ENCODE measurements at places on chromosomes 4 and X. TPM values are rescaled to one million over a fixed set of nuclear protein-coding genes. Genes with fewer than 3 reads are reported as not detected.

DNA sequence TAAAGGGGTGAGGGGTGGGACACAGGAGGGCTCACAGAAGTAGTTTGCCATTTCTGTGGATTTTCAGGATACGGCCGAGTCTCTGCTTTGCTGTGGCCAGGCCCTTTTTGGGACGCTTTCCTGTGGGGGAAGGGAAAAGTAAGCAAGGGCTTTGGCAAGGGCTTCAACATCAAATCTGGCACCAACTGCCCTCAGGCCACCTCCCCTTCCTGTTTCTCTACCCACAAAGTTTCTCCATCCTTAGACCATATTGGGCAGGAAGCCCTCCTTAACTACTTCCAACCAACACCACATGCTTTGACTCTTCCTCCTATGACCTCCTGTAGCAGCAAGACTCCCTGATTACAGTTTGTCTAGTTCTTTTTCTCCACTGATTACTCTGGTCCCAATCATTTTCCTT, 105.1 kb downstream of the PHF8 start:
- no peaks in the 10 kb centered on the region for H3K4me1 ChIP-seq
- peaks cover 18% of the 10 kb centered on the region for H3K36me3 ChIP-seq
- H3K27ac ChIP-seq, result no peak overlapping the region
- DNase-seq, result no peak
- H3K4me3 ChIP-seq, result no peak overlapping the region

DNA sequence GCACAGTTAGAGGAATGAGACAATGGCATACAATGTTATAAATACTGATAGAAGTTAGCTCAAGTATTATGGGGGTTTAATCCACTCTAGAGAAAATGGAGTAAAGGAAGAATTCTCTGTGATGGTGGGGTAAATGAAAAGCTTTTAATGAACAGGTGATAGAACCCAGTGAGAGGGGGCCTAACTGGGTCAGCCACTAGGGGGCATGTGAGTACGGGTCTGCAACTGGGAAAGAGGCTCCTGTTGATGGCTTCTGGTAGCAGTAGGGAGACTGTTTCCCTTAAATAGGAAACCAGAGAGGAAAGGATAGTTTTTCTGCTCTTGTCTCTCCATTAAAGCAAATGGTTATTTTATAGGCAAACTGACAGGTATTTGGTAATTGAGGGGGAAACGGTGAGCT, 132.8 kb upstream of the GPR101 start:
- H3K4me3 ChIP-seq, result no peak overlapping the region
- H3K27me3 ChIP-seq, result peaks cover 5% of the 10 kb centered on the region
- H3K27ac ChIP-seq, result no peak overlapping the region
- no peak for DNase-seq
- no peaks in the 10 kb centered on the region for H3K4me1 ChIP-seq

DNA sequence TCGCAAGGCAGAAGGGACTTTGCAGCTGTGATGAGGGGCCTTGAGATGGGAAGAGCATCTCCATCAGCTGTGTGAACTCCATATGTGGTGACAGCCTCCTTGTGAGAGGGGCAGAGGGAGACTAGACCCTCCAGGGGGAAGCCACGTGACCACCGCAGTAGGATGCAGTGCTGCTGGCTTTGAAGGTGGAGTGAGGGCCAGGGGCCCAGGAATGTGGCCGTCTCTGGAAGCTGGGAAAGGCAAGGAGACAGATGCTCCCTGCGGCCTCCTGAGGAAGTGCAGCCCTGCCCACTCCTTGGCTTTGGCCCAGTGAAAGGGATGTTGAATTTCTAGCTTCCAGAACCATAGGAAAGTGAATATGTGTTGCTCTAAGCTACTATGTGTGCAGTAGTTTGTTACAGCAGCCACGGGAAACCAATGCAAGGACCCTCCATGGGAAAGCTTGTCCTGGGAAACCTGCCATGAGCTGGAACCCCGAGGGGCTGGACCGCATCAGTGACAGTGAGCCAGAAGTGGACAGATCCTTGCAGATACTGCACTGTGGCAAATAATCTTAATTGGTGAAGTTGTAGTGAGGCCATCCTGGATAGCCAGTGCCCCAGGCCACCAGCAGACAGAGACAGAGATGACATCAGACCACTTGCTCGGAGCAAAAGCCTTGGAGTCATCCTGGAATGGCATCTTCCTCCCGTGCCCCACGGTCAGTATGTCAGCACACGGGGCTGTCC, 35.4 kb upstream of the SORCS2 start:
- no peaks in the 10 kb centered on the region for H3K36me3 ChIP-seq
- no peaks in the 10 kb centered on the region for H3K27me3 ChIP-seq
- DNase-seq, result peak; percentile 74
- H3K27ac ChIP-seq, result no peak overlapping the region
- no peak overlapping the region for H3K4me3 ChIP-seq

DNA sequence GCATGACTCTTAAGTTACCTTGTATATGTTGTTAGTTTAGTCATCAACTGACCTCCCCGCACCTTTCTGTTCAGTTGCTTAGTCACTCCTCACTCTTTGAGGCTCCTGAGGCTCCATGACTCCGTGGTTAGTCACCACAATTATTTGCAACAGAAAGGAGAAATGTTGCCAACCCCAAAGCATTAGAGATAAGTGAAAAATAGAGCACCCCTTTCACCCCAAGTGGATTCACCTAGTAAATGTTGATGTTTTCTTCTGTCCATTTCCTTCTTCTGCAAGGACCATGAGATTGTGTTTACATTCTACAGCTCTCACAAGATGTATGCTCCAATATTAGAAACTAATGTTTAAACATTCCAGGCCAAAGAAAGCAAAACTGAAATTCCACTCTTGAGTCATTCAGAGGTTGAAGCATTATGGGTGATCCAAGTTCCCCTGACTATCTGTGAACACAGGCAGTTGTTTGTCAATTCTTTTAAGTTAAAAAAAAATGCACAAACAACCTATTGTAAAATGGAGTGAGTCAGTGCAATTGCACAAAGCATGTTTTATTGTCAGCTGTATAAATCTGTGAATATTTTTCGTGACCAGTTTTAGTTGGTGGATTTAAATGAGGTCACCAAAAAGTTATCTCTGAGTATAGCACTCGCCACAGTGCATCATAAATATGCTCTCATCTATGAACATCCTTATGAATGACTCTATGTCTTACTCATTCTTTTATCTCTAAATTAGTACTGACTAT, 552.4 kb upstream of the MAGEB2 start:
- H3K36me3 ChIP-seq, result no peaks in the 10 kb centered on the region
- peaks cover 4% of the 10 kb centered on the region for H3K27me3 ChIP-seq
- no peak overlapping the region for H3K27ac ChIP-seq
- DNase-seq, result peak; percentile 33
- no peak overlapping the region for H3K4me3 ChIP-seq

Gene HPGDS
- 3.4 TPM for total RNA-seq

GRCh38 chrX:118847676-118848075, 24.1 kb downstream of the ZCCHC12 start:
- peak; percentile 78 for DNase-seq

DNA sequence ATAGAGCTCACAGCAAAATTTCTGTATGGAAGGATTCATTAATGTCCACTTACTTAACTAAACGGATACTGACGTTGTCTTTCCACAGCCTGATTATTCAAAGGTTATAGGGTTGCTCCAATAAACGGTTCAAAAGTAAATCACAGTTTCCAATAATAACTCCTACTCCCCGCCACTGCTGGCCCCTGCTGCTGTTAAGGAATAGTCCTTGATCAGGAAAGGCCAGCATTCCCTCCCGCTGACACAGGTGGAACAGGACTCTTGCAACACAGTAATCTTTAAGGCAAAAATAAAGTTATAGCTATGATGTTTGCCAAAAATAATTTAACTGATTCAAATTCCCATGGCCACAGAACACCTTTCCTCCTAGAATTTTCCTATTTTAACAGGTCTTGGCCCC, 53.9 kb downstream of the FAT1 start:
- H3K36me3 ChIP-seq, result peaks cover 8% of the 10 kb centered on the region
- H3K4me1 ChIP-seq, result peaks cover 14% of the 10 kb centered on the region
- no peak for DNase-seq
- H3K4me3 ChIP-seq, result no peak overlapping the region
- H3K27me3 ChIP-seq, result no peaks in the 10 kb centered on the region

- H3K27me3 ChIP-seq, result no peaks in the 10 kb centered on the region
- peak; percentile 69 for DNase-seq
- H3K4me1 ChIP-seq, result peaks cover under 1% of the 10 kb centered on the region
- H3K4me3 ChIP-seq, result no peak overlapping the region
- H3K27ac ChIP-seq, result no peak overlapping the region
- H3K36me3 ChIP-seq, result no peaks in the 10 kb centered on the region
Measured at GRCh38 chrX:53281963-53282695, 745 bp upstream of the IQSEC2 start.

- no peak overlapping the region for H3K27ac ChIP-seq
- H3K36me3 ChIP-seq, result no peaks in the 10 kb centered on the region
- H3K4me1 ChIP-seq, result no peaks in the 10 kb centered on the region
Measured at GRCh38 chr4:80407246-80407645, 71.7 kb downstream of the CFAP299 start.

DNA sequence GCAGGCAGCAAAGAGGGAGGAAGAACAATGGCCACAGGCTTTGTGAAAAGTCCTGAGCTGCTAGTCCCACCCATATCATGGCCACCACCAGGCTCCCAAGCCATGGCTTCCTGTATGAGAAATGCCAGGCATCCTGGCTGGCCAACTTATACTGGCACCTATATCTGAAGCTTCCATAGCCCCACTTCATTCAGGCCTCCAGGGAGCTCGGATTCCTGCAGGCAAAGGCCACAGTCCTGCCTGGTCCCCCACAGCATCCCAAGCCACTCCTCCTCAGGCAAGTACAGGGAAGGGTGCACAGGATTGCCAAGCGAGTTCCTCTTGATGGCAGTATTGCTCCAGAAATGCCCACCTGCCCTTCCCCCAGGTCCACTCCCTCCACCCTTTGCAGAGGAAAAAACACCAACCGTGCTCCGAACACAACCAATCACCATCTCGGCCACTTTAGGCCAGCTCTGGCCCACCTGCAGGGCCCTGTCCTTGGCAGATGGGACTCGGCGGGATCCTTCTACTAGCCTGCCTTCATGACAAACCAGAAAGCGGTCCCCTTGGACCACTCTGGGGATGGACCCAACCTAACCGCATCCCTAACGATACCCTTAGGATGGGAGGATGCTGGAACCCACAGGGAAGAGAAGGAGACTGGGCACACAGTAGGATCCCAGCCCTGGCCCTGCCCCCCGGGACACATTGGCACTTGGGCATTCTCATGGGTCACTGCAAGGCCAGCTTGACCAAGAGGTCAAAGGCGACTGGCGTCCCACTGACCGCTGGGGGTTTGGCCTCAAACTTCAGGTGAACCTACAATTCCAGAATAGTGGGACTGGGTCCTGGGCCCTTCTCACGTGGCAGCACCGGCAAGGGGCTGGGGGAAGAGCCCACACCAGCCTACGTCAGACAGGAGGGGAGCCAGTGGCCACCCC, 220.4 kb upstream of the AGTR2 start:
- DNase-seq, result no peak
- H3K4me1 ChIP-seq, result no peaks in the 10 kb centered on the region
- peaks cover 19% of the 10 kb centered on the region for H3K27me3 ChIP-seq
- no peaks in the 10 kb centered on the region for H3K36me3 ChIP-seq
- H3K4me3 ChIP-seq, result no peak overlapping the region

Gene PTTG2
- total RNA-seq, result not detected

GRCh38 chr4:113556382-113557134, 205.0 kb downstream of the CAMK2D start:
- H3K27ac ChIP-seq, result peak overlapping the region; percentile 82
- H3K4me3 ChIP-seq, result no peak overlapping the region
- peak; percentile 65 for DNase-seq
- no peaks in the 10 kb centered on the region for H3K27me3 ChIP-seq

DNA sequence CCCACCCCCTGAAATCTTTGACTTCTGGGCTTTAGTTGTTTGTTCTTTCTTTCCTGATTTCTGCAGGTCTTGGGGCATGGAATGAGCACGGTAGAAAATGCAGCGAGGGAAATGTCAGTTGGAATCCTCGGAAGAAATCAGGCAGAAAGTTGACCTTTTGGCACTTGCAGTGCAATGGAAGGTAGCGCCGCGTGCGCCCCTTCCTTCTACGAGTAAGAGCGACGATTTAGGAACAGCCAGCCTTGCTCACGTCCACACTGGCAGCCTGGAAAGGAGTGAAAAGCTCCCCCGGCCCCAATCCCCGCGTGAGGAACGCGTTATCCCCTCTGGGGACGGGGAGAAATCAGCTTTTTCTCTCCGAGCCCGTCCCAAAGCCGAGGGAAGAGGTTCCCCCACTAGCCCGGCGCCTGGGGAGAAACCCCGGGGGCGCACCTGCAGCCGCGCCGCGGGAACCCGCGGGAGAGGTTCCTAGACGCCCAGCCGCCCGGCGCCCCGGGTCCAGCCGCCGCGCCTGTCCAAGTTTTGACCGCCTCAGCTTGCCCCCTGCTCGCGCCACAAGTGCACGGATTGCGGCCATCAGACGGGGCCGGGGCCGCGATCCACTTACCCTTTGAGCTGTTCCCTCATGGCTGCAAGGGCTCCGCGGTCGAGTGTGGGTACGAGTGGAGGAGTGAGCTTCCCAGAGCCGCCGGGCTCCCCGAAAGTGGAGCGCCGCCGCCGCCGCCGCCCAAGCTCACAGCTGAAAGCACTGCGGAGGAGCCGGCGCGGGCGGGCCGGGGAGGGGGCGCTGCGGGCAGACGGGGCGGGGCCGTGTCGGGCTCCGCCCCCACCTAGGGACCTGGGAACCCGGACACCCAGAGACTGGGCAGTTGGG, 194.6 kb upstream of the FTHL17 start:
- peak; percentile 33 for DNase-seq
- H3K27ac ChIP-seq, result peak overlapping the region; percentile 49
- no peaks in the 10 kb centered on the region for H3K4me1 ChIP-seq
- H3K36me3 ChIP-seq, result no peaks in the 10 kb centered on the region

GRCh38 chr4:169492436-169493163, 119.8 kb downstream of the NEK1 start:
- H3K27ac ChIP-seq, result no peak overlapping the region
- peak; percentile 39 for DNase-seq

GRCh38 chr4:76745240-76745639, 152.7 kb downstream of the SOWAHB start:
- peaks cover 3% of the 10 kb centered on the region for H3K4me1 ChIP-seq
- no peak overlapping the region for H3K27ac ChIP-seq
- no peaks in the 10 kb centered on the region for H3K27me3 ChIP-seq
- DNase-seq, result no peak
- H3K36me3 ChIP-seq, result no peaks in the 10 kb centered on the region

- no peak overlapping the region for H3K27ac ChIP-seq
- H3K4me3 ChIP-seq, result no peak overlapping the region
- DNase-seq, result no peak
- no peaks in the 10 kb centered on the region for H3K4me1 ChIP-seq
- H3K36me3 ChIP-seq, result no peaks in the 10 kb centered on the region
Measured at GRCh38 chrX:152925835-152926234, 28.0 kb downstream of the ZNF185 start.

- no peaks in the 10 kb centered on the region for H3K4me1 ChIP-seq
- H3K27me3 ChIP-seq, result no peaks in the 10 kb centered on the region
- no peak for DNase-seq
- H3K36me3 ChIP-seq, result no peaks in the 10 kb centered on the region
- no peak overlapping the region for H3K4me3 ChIP-seq
Measured at GRCh38 chr4:160202802-160203201, 1099.9 kb downstream of the RAPGEF2 start.

GRCh38 chr4:153643406-153644383, 40.4 kb upstream of the TLR2 start:
- no peaks in the 10 kb centered on the region for H3K36me3 ChIP-seq
- no peak for DNase-seq
- H3K27ac ChIP-seq, result no peak overlapping the region
- H3K4me1 ChIP-seq, result no peaks in the 10 kb centered on the region
- no peaks in the 10 kb centered on the region for H3K27me3 ChIP-seq

- H3K36me3 ChIP-seq, result no peaks in the 10 kb centered on the region
- no peaks in the 10 kb centered on the region for H3K27me3 ChIP-seq
- no peak overlapping the region for H3K4me3 ChIP-seq
- no peaks in the 10 kb centered on the region for H3K4me1 ChIP-seq
- DNase-seq, result peak; percentile 31
- no peak overlapping the region for H3K27ac ChIP-seq
Measured at GRCh38 chrX:126994032-126994600, 174.6 kb downstream of the PRR32 start.

Data from lung (tissue), 17 donors.